ENCODE measurements at places on chromosomes 1 and 21.
A peak's percentile ranks its signal among the peaks of the same experiment; 100 is the strongest.

- DNase-seq, result no peak
Observed at GRCh38 chr1:30005972-30006619, 717.3 kb downstream of the MATN1 start.

- DNase-seq, result no peak
Observed at GRCh38 chr1:175413367-175413766, 220.8 kb upstream of the KIAA0040 start.

- DNase-seq, result no peak
Observed at GRCh38 chr1:36643371-36644270, 160.9 kb upstream of the CSF3R start.

DNA sequence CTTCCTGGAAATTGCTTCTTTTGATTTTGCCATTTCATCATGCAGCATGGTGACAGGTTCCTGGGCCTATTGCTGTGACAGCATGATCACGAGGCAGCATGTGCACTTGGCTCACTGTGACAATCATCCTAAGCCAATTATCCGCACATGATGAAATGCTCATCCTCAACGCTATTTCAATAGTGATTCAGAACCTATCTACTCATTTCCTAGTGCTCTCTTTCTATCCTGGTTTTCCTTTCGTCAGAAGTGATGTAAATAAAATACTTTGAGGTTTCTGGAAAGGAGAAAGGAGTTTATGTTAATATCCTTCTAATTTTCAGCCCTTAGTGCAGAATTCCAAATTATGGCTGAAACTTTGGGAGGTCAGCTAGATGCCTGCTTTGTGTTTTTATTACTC lies 110.6 kb upstream of the ADAMTS5 start:
- DNase-seq, result no peak

DNA sequence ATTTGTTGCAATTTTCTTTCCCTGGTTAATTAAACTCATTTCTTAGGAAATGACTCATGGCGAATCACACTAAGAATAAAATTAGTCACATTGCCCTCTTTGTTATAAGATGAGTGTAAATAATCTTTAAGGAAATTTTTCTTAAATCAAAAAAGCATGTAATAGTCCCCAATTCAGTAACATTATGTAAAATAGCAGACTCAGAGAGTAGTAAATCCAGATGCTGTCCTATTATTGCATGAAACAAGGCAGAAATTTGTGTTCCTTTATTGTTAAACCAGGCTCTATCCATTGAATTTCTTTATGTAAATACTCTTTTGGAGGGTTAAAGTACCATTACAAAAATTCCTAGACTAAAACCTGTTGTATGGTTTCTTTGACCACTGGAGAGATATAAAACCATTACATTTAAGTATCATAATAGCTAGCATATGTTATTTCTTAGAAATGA lies 154.5 kb upstream of the C1orf87 start:
- DNase-seq, result no peak

DNA sequence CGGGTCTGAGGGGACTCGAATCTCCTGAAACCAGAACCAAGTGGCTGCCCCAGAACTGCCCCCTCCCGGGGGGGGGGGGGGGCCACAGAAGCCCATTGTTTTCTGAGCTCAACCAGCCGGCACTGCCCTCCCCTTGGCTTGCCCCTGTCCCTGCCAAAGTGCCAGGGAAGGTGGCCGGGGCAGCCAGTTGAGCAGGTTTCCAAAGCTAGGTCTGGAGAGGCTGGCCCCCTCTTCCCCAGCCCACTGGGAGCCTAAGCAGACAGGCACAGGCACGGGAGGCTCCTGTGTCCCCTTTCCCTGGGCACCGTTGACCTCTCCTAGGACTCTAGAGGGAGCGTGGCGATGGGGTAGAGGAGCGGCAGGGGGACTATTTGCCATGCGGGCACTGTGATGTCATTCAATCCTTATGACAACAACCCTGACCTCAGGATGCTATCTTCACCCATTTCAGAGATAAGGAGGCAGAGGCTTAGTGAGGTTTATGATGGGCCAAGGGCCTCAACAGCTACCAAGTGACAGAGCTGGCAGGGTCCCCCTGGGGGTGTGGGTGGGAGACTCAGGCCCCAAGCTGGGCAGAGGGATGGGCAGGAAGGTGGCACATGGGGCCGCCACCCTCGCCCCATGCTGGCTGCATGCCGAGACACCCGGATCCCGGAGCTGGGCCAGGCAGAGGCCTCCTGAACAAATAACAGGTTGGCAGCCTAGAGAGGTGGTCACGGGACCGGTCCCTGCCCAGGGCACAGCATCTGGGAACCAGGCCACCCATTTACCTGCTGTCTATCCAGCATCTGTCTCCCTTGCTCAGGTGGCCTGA lies 35.0 kb downstream of the RAP1GAP start:
- no peak for DNase-seq

DNA sequence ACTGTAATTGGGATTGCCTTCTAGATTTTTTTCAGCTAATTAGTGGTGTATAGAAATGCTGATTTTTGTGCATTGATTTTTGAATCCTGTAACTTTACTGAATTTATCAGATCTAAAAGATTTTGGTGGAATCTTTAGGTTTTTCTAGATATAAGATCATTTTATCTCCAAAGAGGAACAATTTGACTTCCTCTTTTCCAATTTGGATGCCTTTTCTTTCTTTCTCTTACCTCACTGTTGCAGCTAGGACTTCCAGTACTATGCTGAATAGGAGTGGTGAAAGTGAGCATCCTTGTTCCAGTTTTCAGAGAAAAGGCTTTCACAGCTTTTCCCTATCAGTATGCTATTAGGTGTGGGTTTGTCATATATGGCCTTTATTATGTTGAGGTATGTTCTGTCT lies 53.6 kb downstream of the TESK2 start:
- DNase-seq, result no peak

GRCh38 chr21:16308269-16308668 lies 578.5 kb downstream of the USP25 start:
- DNase-seq, result no peak

DNA sequence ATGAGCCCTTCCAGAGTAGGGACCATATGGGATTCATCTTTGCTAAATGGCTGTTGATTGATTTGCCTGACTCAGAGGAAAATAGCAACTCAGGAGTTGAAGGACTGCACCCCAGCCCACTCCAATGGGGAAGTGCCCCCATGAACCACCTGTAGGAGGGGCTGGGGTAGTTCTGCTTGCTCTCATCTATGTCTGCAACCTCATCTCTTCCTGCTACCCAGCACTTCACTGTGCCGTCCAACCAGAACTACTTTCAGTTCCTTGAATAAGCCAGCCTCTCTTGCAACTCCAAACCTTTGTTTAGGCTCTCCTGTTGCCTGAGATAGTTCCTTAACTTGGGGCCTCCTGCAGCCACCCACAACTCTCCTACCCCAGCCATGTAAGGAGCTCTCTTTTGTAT lies 26.6 kb downstream of the BEND5 start:
- DNase-seq, result peak; percentile 47

DNA sequence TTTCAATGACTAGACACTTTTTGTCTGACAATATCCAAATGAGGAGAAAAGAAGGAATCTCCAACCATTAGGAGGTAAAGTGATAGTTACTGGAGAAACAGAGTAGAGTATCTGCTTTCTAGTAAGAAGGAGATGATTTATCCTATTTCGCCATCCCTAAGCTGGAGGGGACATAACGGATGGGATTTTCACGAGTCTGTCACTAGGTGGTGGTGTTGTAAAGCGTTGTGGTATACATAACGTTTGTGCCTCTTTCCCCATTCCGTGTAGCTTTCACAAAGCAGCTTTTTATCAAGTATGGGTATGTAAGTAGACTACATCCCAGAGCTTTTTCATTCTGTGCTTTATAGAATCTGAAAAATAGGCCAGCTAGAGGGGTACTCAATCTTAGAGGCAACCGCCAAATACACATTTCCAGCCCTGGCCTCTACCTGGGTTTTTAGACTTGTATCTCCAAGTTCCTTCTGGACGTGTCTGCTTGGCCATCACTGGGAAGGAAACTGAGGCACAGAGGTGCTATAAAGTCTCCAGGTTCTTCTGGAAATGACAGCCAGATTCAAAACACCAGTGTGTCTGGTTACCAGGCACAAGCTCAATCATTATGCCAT lies 33.3 kb upstream of the FAM3B start:
- peak; percentile 82 for DNase-seq

GRCh38 chr21:27329255-27329851 lies 362.5 kb upstream of the ADAMTS5 start:
- no peak for DNase-seq

DNA sequence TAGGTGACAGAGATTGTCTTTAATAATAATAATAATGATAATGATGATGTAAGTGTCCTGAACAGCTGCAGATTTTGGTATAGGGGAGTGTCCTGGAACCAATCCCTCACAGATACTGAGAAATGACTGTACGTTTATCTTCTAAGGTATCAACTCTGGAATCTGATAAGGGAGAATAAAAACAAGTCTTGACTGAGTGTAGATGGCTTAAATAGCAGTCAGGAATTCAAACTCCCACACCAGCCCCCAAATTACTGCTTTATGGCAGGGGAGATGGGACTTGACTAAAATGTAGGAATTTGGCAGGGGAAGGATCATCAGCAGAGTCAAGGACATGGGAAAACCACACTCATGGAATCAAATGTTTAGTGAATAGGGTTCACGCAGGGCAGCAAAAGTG lies 6.1 kb upstream of the VHLL start:
- no peak for DNase-seq

DNA sequence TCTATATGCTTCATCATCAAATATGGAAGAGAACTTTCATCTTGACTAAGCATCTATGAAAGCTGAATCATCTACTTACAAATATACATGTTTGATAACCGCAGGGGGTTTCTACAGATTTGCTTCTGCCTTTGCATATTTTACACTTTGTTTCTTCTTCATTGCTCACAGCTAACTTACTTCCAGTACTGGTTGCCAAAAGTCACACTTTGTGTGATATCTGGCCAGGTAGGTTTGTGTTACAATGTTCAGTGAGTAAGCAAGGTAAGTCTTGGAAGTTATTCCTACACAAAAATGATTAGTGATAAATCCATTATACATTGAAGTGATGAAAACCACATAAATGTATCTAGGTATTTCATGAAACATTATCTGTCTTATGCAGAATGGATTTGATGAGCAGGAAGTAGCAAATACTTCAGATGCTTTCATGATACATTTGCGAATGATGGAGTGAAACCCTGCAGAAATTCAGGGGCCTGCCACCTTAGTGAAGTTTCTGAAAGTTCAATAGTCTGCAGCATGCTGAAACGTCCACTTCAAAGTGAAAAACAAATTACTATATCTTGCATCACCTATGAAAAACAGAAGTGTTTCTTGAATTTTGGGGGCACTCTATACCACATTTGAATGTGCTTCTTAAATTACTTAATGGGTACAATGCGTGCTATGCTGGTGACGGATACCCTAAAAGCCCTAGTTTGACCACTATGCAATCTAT lies 187.3 kb downstream of the ATP6V1G3 start:
- no peak for DNase-seq

- DNase-seq, result no peak
Observed at GRCh38 chr1:205350691-205351141, 6.0 kb downstream of the KLHDC8A start.

GRCh38 chr21:34128124-34128523 lies 54.7 kb downstream of the MRPS6 start:
- no peak for DNase-seq

DNA sequence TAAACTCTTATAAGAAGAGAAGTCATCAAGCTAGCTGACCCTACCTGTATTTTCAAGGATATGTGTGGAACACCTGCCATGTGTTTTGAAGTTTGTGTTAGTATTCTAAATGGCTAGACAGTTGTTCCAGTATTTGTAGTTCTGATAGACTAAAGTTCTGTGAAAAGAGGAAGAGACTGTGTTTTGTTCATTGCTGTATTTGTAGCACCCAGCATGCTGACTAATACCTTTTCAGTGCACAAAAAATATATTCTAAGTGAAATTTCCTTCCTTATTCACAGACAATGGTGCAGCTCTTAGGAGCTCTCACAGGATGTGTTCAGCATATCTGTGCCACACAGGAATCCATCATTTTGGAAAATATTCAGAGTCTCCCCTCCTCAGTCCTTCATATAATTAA lies 8.2 kb upstream of the METTL18 start:
- no peak for DNase-seq

DNA sequence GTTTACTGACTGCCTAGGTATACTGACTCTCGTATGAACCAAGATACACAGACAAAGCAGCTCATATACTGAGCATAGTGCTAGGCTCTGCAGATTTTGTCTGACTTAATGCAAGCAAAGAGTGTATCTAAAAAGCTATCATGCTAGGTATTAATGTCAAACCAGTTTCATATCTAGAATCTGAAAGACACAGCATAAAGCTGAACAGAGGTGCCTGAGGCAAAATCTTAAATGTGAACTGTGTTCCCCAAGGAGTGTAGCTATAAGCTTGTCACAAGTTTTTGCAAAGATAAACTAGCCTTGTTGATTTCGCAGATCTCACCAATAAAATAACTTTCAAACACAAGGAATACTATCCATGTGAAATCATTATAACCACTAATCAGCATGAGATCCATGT lies 18.1 kb downstream of the JAK1 start:
- no peak for DNase-seq

DNA sequence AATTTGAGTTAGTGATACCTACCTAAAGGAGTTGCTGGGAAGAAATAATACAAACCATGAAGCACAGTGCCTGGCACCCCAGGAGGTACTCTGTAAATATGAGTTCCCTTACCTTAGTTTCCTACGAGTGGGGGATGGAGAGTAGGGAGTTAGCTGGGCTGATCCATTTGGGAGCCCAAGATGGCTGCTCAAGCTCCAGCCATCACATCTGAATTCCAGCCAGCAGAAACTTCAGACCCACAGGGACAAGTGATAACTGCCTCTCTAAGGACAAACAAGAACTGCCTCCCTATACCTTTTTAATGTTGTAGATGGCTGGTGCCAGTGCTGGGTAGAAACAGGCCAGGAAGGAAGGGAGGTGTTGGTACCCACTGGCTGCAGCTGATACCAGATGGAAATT lies 22.7 kb downstream of the HTR6 start:
- no peak for DNase-seq

GRCh38 chr1:64624218-64624713 lies 120.6 kb upstream of the RAVER2 start:
- DNase-seq, result no peak

- DNase-seq, result peak; percentile 94
Observed at GRCh38 chr1:209768354-209768774, 12.5 kb downstream of the TRAF3IP3 start.

- no peak for DNase-seq
Observed at GRCh38 chr1:14103878-14104430, 404.0 kb downstream of the PRDM2 start.

DNA sequence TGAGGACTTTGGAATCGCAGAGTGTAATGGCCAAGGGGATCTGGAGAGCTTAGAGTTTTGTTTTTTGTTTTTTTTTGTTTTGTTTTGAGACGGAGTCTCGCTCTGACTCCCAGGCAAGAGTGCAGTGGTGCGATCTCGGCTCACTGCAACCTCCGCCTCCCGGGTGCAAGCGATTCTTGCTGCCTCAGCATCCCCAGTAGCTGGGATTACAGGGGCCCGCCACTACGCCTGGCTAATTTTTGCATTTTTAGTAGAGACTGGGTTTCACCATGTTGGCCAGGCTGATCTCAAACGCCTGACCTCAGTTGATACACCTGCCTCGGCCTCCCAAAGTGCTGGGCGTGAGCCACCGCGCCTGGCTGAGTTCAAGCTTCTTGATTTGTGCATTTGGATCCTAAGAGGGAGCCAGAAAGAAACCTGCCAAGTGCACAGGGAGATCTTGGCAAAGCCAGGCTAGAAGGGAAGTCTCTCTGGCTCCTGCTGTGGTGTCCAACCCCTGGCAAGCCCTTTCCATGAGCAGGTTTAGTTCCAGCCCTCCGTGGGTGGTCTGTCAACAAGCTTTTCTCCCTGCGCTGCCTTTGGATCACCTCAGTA lies 852 bp downstream of the FAAH start:
- no peak for DNase-seq

- DNase-seq, result no peak
Observed at GRCh38 chr1:212967801-212968200, 17.5 kb downstream of the VASH2 start.
